ENCODE measurements at places on chromosomes 16 and 17.

DNA sequence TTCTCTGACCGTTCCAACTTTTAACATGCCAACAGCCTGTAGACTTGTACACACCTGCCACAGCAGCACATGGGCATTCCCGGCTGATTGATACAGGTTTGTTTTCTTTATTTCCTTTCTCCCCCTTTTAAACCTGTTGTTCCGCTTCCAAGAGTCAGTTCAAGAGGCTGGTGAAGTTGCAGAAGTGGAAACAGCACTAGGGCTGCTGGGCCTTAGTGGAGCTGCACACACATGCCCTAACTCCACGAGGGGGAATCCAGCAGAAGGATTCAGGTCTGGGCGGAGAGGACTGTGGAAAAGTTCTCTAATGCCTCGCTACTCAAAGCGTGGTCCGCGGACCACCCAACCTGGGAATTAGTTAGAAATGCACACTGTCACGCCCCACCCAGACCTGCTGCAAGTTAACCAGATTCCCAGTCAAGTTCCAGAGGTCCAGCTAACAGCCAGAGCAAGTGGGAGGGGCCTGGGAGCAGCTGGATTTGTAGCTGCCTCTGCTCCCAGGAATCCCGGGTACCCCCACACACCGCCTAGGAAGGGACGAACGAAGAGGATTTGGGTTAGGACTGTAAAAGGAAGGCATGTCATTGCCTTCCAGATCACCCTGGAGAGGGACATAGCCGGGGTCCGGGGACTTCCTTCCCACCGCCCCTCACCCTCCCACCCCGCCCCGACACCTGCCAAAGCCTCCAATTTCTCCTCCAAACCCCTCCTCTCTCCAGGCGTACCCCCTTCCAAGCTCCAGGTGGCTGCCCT, 542 bp downstream of the SLC39A11 start:
- peaks cover 31% of the 10 kb centered on the region for H3K4me1 ChIP-seq
- no peaks in the 10 kb centered on the region for H3K27me3 ChIP-seq
- H3K36me3 ChIP-seq: peaks cover 15% of the 10 kb centered on the region
- peak overlapping the region; percentile 69 for H3K27ac ChIP-seq
- DNase-seq: peak; percentile 22

DNA sequence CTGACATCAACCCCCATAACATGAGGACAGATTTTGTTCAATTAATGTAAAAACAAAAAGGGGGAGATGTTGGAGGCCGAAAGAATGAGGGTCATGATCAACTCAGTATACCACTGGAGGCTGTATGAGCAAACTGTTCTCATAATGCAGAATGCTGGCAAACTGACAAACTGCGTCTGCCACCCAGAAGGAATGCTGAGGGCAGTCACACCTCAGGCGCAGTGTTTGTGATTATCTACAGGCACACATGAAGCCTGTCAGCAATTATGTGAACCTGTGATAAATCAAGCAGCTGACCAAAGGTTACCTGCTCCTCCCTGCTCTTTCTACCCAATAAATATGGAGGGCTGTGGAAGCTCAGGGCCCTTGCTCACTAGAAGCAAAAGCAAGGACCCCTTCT, 27.3 kb downstream of the CD300LG start:
- no peaks in the 10 kb centered on the region for H3K36me3 ChIP-seq
- peak; percentile 41 for DNase-seq

- no peaks in the 10 kb centered on the region for H3K27me3 ChIP-seq
- no peak overlapping the region for H3K4me3 ChIP-seq
- H3K27ac ChIP-seq: peak overlapping the region; percentile 18
- H3K36me3 ChIP-seq: peaks cover 39% of the 10 kb centered on the region
- DNase-seq: no peak
- peaks cover 44% of the 10 kb centered on the region for H3K4me1 ChIP-seq
These were observed 3.3 kb downstream of the TRPV2 start for GRCh38 chr17:16418685-16419068.

DNA sequence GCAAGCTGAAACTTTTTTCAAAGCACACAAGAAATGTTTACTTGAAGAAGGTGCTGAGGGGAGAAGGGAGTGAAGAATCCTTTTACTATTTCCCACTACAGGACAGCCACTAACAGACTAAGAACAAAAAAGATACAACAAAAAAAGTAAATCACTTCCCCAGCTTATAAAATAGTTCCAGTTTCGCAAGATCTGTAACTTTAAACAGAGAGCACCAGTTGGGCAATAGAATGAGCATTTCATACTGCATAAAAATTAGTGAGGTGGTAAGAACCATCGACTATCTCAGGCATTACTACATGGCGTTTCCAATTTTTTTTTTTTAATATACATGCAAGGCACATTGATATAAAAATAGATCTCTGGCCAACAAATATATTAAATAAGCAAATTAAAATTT, 11.1 kb downstream of the CRYBA1 start:
- peaks cover 56% of the 10 kb centered on the region for H3K4me1 ChIP-seq
- no peaks in the 10 kb centered on the region for H3K27me3 ChIP-seq
- peak overlapping the region; percentile 37 for H3K4me3 ChIP-seq
- peak overlapping the region; percentile 66 for H3K27ac ChIP-seq

DNA sequence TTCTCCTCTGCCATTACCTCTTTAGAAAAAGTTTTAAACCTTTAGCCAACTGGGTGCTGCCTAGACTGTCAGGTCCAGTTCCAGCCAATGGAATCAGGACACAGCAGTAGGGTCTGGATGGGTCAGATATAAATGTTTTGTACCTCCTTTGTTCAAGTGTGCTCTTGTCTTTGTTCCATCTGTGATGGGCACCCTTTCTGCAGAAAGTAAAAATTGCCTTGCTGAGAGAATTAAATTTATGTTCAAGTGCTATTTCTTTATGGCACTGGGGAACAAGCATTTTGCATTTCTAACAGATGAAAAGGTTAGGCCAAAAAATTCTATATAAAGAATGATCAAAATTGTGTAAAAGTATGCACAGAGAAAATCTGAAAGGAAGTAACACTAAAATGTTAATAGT, 5.2 kb upstream of the HP start:
- H3K4me1 ChIP-seq: no peaks in the 10 kb centered on the region
- H3K27me3 ChIP-seq: no peaks in the 10 kb centered on the region
- H3K36me3 ChIP-seq: no peaks in the 10 kb centered on the region

DNA sequence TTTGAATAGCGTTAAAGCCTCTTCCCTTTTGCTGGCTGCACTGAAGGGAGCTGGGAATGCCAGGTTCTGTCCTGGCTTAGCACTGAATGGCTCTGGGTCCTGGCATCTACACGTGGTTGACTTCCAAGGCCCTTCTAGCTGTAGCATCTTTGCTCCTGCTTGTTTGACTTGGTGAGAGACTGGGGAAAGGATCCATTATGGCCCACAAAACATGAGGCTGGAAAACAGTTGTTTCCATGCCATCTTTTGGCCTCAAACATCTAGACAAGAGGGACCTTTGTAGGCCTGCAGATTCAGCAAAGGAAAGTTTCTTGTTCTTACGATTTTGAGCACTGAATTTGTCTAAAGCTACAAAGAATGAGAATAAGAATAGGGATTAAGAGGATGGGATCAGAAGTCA, 32.5 kb downstream of the EPN2 start:
- peaks cover 97% of the 10 kb centered on the region for H3K4me1 ChIP-seq
- H3K27me3 ChIP-seq: no peaks in the 10 kb centered on the region
- no peak for DNase-seq
- no peak overlapping the region for H3K4me3 ChIP-seq
- H3K36me3 ChIP-seq: peaks cover 9% of the 10 kb centered on the region

DNA sequence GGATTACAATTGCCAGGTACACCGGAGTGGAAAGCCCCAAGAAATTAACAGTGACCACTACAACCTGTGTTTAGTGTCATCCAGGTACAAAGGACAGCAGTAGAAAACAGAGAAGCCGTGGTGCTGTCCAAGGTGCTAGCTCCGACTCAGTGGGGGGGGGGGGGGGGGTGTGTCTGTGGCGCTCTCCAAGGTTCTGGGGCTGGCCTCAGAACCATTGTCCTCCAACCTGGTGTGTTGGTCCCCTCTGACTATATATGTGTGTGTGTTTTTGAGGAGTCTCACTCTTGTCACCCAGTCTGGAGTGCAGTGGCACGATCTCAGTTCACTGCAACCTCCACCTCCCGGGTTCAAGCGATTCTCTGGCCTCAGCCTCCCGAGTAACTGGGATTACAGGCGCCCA, 5.8 kb upstream of the ZNF23 start:
- DNase-seq: no peak
- no peak overlapping the region for H3K27ac ChIP-seq
- no peaks in the 10 kb centered on the region for H3K36me3 ChIP-seq
- H3K27me3 ChIP-seq: no peaks in the 10 kb centered on the region

All from left ventricle myocardium inferior (tissue), 1 donor.